ENCODE measurements at places on chromosomes 5 and 9.

DNA sequence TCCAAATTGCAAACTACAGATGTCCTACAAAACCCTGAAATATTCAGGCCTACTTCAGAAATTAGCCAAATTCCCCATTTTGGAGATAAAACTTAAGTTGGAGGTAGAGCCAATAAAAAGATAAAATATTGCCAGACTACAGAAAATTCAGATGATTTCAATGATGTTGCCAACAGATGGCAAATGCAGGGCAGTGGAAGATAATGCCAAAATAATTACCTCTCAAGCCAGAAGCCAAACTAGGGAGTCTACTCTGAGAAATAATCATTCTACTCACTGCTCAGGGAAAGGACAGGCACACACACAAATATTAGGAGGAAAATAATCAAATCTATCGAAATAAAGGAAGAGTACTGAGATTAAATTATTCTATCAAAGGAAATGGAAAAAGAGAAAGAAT lies 347.5 kb upstream of the CCNG1 start:
- no peak for DNase-seq

DNA sequence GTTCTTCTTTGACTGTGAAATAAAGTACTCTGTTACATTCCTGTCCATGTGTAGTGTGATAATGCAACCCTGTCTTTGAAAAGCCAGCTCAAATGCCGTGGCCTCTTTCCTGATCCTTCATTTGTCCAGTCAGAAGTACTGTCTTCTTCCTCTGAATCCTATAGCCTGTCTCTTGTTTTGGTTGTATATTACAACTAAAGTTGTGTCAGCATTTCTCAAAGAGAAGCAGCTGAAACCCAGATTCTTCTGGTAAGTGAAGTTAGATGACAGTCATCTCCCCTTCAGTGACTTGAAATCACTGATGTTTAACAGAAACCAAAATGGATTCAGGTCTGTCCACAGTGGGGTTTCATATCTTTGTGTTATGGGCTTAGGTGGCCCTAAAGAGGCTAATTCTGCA lies 196.2 kb downstream of the PCSK1 start:
- no peak for DNase-seq

DNA sequence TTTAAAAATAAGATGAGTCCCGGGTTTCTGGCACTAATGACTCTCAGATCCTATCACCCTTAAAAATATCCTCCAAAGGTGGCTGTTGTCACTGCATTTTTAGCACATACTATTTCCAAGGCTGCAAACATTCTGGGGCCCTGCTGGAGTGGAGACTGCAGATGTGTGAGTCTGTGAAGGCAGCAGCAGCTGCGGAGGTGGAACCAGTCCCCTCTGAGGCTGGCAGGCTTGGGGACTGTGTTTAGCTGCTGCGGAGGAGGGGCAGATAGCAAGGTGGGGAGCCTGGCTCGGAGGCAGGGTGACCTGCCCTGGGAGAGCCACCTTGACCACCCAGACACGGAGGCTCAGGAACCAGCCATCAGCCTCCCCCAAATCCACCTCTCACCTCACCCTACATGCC lies 77.0 kb downstream of the C5orf15 start:
- DNase-seq = no peak

DNA sequence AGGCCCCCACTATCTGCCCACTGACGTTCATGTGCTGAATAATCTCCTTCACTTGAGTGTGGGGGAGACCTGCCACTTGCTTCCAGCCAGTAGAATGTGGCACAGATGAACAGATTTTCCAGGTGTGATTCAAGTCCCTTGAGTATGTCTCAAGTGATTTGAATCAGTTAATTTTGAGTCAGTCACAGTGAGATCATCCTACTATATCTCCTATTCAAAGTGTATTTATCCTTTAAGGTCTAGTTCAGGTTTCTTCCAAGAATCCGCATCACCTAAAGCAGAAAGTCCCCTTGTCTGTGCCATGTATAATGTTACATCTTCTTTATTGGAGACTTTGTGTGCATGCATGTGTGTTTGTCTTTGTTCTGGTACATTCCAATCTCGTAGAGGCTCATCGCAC lies 208.3 kb upstream of the DAB2 start:
- DNase-seq = no peak

DNA sequence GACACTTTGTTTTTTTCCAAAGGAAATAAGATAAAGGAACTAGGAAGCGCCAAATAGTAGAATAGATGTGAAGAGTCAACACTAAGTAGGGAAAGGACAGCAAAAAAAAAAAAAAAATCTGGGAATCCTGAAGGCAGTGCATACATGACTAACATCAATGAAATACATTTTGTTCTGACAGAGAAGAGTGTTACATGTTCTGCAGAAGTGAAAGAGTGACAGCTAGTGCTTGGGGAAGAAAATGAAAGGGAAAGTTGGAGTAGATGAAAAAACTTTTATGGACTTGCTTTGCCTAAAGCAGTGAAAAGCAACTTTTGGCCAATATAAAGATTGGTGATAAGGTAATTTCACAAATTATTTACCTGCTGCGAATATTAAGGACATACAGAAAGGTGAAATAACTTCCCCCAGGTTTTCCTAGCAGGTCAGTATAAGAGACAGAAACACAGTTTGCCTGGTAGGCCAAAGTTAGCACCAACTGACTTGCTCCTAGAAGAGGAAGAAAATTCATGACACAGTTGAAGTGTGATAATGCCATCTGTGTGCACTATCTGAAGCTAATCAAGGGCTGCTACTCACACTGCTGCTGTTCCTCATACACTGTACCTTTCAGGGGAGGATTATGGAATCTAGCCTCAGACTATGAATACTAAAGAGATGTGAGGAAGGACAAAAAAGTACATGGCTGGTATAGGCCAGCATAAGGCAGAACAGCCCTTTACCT lies 38.6 kb downstream of the RANBP6 start:
- peak; percentile 13 for DNase-seq

- peak; percentile 21 for DNase-seq
These were observed 333.5 kb downstream of the DEPDC1B start for GRCh38 chr5:60366489-60366888.

DNA sequence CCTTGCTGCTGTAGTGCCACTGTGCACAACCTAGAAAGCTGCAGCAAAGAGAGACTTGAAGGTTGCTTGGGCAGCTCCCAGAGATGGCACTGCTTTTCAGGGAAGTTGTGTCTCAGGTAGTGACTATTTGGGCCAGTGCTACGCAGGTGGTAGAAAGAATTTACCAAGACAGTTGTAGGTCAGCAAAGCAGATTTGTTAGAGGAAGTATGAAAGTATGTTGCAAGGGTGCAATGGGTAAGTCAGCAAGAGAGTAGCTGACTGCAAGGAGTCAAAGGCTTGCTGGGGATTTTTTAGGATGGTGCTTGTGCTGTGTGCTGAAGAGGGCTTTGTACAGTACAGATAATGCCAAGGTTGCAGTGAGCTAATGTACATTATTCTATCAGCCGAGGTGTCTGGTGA lies 33.5 kb upstream of the SPARC start:
- no peak for DNase-seq

DNA sequence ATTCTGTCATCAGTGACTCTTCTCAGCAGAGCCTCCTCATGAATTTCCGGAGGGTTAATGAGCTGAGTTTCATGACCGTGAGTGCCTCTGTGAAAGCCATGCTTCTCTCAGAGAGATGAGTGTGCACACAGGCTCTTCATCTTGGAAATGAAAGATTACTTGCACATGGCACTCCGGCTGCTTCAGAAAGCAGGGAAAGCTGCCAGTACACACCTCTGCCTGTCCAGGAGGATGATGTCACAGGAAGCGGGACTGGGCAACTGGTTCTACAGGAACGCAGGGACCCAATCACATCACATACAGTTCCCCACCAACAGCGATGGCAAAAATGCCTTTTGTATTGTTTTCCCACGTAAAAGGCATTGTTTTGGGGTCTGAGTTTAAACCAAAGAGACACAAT lies 286.0 kb upstream of the DAP start:
- DNase-seq = no peak

DNA sequence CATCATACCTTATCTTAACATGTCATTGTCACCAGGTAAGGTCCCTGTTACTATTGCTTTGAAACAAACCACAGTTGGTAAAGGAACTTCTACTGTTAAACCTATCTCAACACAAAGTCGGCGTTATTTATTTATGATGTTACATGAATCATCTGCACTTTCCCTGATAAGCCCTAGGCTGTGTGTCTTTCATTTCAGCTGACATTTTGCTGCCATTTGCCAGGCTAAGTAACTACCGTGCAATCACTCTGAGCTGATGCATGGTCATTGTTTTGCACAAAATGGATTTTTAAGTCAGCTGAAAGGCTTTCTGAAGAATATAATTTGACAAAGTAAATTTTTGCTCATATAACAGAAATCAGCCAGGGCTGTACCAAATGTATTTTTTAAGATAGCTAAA lies 546.5 kb downstream of the ZNF608 start:
- no peak for DNase-seq

DNA sequence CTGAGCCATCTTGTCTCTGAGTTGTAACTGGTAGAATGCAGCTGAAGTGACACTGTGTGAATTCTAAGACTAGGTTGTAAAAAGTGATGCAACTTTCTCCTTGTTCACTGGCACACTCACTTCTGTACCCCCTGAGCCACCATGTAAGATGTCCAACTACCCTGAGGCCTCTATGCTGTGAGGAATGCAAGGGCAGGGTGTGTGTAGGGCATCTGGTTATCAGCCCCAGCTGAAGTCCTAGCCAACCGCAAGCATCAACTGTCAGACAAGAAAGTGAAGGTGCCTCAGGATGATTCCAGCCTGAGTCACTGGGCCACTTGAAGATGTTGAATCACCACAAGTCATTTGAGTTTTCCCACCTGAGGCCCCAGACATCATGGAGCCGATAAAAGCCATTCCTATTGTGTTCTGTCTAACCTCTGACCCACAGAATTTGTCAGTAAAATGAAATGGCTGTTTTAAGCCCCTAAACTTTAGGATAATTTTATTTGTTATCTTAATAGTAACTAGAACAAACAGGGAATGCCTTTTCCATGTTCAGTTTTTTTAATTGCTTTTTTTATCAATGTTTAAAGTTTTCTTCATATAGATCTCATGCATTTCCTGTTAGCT lies 18.7 kb upstream of the RHOBTB3 start:
- DNase-seq = peak; percentile 72

DNA sequence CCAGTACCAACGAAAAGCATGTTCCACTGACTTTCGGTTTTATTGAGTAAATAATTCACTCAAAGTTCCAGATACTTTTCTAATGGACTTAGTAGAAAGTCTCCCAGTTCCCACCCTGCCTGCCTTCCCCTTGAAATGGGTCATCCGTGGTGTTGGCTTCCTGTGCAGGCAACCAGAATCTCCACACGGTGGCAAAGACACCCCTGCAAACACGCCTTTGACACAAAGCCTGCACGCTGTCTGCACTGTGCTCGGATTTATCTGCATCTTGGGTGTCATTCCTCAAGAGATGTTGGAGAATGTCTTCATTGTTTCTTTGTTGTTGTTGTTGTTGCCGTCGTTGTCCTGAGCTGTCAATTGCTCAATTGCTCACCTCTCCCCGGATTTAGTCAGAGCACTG lies 150.0 kb upstream of the IRX2 start:
- no peak for DNase-seq

- DNase-seq = no peak
These were observed 1724.3 kb upstream of the C9orf72 start for GRCh38 chr9:29297592-29297991.

DNA sequence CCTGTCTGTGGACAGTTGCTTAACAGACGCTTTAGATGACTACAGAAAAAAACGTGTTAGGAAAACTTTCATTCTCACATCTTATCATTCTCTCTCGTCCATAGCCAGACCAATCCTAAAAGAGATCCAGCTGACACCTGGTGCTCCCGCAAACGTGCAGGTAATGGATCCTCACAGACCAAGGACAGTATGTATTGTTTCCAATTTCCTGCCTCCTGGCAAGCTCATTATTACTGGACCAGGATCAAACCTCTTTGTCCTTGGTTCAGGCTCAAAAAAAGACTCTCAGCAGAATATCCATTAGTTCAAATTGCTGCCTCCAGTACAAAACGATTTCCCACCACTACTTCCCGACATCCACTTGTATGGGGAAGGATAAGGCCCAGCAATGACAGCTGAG lies 62.4 kb downstream of the SERINC5 start:
- no peak for DNase-seq

- DNase-seq = no peak
These were observed 175.2 kb downstream of the GAS1 start for GRCh38 chr9:86771941-86772634.

DNA sequence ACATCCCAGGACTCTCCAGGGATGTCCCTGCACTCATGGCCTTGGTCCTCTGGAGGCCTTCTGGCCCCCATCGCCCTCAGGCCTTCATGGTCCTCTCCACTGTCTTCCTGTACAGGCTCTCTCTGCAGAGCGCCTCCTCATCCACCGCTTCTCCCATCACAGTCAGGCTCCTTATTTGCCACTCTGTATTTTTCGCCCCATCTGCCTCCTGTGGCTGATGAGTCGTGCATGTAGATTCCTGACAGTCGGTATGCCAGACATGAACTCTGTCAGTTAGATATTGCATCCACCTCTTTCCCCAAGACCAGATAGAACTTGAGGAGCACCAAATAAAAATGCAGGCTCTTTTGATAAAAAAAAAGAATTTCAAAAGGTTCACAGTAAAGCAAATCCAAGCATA lies 362.8 kb downstream of the IRX1 start:
- no peak for DNase-seq

DNA sequence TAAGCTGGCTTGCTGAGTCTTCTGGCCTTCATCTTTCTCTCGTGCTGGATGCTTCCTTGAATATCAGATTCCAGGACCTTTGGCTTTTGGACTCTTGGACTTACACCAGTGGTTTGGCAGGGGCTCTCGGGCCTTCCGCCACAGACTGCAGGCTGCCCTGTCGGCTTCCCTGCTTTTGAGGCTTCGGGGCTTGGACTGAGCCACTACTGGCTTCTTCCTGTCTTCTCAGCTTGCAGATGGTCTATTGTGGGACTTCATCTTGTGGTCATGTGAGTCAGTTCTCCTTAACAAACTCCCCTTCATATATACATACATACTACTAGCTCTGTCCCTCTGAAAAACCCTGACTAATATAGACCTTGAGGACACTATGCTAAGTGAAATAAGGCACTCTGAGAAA lies 78.3 kb upstream of the SSBP2 start:
- peak; percentile 44 for DNase-seq

DNA sequence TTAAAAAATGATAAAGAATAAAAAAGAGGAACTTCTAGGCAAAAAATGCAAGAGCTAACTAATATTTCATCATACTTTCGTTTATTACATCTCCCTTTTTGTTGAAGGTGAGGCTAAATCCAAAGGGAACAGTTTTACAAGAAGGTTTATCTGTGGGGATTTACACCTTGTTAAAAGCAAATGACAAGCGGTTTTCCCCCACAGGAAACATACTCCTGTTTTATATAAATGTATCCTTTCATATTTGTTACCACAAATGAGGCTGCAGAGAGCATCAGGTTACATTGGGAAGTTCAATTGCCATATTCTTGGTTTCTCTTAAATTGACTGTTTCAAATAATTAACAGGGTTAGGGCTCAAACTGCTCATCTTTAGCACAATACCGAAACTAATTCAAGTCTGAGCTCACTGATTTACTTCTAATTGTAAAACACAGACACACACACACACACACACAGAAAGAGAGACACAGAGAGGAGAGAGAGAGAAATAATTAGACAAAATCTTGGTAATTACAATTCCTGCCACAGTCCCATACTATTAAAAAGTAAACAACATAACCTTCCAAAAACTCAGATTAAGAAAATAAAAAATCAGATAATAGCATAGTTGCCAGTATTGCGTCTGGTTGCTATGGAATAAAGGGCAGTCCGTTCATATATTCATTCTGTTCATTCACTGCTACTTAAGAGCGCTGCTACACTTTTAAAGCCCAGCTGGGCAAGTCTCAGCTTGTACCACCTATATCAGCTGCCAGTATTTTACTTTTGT lies 17.1 kb downstream of the RFX3 start:
- peak; percentile 5 for DNase-seq
